ENCODE measurements at places on chromosomes 7 and 10.
A peak's percentile ranks its signal among the peaks of the same experiment; 100 is the strongest.

GRCh38 chr7:71976645-71977044 lies 435.5 kb downstream of the CALN1 start:
- DNase-seq: peak; percentile 18

DNA sequence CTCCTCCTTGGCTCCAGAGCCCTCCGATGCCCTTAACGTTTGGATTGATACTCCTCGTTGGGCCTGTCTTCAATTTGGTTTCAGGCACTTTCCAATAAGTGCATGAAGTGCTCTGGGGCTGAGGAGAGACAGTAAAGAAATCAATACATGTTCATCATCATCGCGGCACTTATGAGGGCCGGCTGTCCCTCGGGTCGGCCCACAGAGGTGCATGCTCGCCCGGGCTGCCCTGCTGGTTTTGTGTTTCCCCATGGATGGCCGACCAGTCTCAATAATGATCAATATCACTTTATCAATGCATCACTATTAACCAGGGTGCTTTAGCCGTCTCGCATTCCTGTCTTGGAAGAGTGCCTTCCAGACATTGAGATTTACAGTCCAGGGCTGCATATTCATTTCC lies 154.2 kb downstream of the EBF3 start:
- DNase-seq: no peak

DNA sequence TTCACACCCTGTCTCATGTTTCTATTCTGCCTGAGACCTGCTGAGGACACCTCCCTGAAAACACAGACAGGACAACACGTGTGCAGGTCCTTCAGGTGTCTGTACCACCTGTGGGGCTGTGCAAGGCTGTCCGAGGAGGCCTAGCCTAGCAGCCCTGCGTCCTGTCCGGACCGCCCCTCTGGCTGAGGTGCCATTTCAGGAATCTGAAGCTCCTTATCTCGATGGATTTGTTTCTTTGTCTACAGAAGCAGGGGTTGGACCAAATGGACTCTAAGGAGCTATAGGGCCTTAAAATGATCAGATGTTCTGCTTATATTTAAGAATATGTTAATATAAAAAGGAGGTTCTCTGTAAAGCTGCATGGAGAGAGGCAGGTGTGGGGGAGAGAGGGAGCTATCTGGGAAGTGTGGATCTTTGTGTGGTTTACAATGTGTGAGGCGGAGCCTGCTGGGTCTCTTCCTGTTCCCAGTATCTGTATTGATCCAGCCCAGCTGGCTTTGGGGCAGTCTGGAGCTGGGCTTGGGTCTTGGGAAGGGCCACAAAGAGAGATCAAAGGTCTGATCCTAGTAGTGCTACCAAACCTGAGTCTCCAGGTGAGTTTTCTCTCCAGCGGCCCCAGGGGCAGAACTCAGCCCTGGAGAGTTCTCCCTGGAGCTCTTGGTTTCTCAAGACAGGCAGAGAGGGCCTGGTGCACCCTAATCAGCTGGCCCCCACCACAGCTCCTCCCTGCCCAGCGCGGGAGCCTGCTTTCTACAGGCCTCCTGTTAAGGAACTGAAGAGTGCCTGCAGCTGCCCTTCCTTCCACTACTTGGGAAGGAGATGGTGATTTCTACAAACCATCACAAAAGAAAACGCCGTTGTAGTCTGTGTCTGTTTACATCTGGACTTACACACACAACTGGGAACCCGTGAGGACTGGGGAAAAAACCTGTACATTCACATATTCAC lies 3.4 kb upstream of the MNX1 start:
- DNase-seq: no peak

GRCh38 chr7:18498341-18498740 lies 2.8 kb downstream of the HDAC9 start:
- DNase-seq: no peak

- DNase-seq: peak; percentile 80
These were observed 44.2 kb downstream of the RAB11FIP2 start for GRCh38 chr10:118002581-118002980.

All from fibroblast of skin of scalp (primary cell).